ENCODE measurements at places on chromosomes 12 and 14.

- no peak for DNase-seq
Observed at GRCh38 chr12:117966511-117966910, 2.3 kb downstream of the KSR2 start.

GRCh38 chr12:67338426-67338825 is 69.3 kb downstream of the CAND1 start:
- no peak for DNase-seq

DNA sequence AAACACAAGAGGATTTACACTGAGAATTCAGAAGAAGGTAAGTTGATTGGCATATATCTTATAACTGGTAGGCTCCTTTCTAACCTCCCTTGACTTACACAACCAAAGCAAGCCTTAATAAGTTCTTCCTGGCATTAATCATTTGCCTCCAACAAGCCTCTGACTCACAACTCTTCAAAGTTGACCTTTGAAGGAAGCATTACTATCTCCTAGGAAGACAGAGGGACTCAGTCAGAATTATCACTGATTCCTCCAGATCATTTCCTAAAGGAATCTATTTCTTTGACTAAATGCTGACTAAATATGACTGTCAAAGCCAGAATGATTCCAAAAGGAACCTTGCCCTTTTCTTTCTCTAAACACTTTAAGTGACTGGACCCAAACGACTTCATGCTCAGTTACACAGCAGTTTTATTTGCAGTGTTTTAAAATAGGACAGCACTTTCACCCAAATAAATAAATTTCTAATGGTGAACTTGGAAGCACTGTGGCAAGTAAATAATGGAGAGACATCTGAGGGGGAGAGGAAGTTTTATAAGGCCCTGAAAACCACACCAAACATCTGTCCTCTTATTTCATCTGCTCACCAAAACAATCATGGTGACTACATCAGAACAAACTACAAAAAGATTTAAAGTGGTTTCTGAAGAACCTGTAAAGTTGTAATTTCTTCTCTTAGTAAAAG is 128.2 kb downstream of the KLHL28 start:
- no peak for DNase-seq

DNA sequence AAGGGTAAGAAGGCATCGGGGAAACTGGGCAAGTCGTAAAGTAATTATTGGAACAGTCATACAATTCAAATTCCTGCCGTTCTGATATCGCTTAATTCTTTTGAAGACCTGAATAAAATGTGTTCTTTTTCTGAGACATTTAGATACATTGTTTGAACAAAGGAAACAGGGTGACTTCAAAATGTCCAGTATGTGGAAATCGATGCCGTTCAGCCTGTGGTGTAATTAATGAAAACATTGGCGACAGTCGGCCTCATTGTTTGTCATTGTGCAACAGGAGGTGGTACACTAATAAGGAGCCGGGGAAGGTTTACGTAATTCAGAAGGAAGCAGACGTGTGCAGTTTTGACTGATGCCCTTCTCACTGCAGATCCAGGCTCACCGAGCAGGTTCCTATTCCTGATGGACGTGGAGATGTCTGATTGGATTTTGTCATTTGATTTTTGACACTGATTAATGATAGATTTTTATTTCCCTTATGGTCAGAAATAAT is 92.7 kb downstream of the BORCS5 start:
- DNase-seq = no peak

DNA sequence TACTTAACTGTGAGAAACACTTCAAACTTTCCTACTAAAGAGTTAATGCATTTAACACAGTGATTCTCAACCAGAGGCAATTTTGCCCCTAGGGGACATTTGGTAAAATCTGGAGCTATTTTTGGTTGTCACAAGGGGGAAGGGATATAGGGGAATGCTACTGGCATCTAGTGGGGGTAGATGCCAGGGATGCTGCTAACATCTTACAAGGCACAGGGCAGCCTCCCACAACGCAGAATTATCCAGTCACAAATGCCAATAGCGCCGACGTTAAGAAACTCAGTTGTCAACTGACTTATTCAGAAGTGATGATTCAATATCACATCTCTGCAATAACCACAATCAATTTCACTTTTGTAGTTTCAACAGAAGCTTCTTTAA is 2.0 kb downstream of the EEA1 start:
- DNase-seq = no peak

DNA sequence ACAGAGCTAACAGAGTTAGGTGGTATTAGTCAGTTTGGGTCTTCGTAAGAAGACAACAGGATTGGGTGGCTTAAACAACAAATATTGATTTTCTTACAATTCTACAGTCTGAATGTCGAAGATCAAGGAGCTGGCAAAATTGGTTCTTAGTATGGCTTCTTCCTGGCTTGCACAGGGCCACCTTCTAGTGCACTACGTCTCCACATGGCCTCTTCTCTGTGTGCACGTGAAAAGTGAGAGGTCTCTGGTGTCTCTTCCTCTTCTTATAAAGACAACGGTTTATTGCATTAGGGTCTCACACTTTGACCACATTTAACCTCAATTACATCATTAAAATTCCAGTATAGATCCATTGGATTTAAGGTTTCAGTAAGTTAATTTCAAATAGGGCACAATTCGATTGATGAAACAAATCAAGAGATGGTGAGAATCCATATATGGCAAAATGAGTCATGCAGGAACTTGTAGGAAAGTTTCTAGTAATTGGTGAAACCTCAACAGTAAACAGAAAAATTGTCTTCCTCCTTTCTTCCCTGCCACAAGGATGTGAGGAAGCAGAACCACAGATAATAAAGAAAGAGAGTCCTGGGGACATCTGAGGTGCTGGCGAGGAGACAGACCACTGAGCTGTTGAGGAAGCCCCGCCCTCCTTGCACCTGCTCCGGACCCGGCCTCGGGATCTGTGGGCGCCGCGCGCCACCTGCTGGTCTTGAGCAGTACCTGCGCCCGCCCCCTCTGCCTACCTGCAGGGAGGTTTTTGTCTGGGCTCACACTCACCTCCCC is 846.7 kb downstream of the TMEM121 start:
- DNase-seq = peak; percentile 50

GRCh38 chr12:120488057-120488640 is 7.8 kb upstream of the DYNLL1 start:
- DNase-seq = no peak

DNA sequence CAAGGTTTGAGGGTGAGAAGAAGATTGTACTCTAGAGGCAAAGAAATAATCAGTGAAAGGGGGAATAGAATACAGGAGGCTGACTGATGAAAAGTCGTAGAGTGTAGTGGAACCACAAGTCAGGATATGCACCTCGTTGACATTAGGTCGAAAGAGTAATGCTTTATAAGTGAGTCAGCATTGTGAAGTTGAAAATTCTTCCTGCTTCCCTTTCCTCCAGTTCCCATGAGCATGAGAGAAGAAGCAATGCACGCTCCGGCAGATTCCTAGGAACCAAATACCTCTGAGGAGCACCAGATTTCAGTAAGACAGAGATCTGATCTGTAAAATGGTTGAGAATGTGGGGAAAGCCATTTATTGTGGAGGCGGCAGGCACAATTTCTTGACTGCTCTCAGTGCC is 16.5 kb downstream of the CCER1 start:
- no peak for DNase-seq
